ENCODE measurements at places on chromosomes 13 and 19. TPM values are rescaled to one million over a fixed set of nuclear protein-coding genes. Genes with fewer than 3 reads are reported as not detected.

OR7C1 gene
- total RNA-seq, result not detected

TINCR gene
- total RNA-seq, result 6.1 TPM

TNFRSF19 gene
- 1.1 TPM for total RNA-seq

HMGB1 gene
- 678 TPM for total RNA-seq

LYPD3 gene
- total RNA-seq, result 3.6 TPM

RETN gene
- total RNA-seq, result not detected

TNNT1 gene
- total RNA-seq, result 188 TPM

PET100 gene
- 126 TPM for total RNA-seq

LRRC63 gene
- not detected for total RNA-seq

TBXA2R gene
- total RNA-seq, result 2.3 TPM

ACP7 gene
- 4.7 TPM for total RNA-seq

PLIN5 gene
- 8.1 TPM for total RNA-seq

ZNF266 gene
- total RNA-seq, result 9.4 TPM

SHANK1 gene
- total RNA-seq, result 3.0 TPM

RTBDN gene
- total RNA-seq, result 25.1 TPM

LIPE gene
- 11.3 TPM for total RNA-seq

IL4I1 gene
- 0.71 TPM for total RNA-seq
